Midbrain (tissue), 1 donor: ENCODE measurements at places on chromosomes 13 and 19.

DNA sequence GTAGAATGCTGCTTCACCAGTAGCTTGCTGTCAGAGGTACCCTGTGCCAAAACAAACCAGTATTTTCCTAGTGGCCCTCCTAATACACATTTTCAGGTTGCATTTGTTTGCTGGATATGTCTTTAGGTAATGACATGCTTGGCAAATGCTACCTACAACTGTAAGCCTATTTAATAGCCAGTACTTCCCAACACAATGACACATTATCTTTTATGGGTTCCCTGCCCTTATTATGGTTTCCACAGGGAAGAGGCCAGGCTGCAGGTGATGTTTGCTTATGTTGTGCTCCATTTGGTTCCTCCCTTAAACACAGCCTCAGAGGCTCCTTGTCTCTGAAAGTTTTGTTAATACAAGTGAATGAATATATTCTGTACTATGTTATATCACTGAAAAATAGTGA is 24.7 kb downstream of the FRY start:
- no peak for DNase-seq

GRCh38 chr13:59766236-59766635 is 397.5 kb downstream of the DIAPH3 start:
- DNase-seq: no peak

DNA sequence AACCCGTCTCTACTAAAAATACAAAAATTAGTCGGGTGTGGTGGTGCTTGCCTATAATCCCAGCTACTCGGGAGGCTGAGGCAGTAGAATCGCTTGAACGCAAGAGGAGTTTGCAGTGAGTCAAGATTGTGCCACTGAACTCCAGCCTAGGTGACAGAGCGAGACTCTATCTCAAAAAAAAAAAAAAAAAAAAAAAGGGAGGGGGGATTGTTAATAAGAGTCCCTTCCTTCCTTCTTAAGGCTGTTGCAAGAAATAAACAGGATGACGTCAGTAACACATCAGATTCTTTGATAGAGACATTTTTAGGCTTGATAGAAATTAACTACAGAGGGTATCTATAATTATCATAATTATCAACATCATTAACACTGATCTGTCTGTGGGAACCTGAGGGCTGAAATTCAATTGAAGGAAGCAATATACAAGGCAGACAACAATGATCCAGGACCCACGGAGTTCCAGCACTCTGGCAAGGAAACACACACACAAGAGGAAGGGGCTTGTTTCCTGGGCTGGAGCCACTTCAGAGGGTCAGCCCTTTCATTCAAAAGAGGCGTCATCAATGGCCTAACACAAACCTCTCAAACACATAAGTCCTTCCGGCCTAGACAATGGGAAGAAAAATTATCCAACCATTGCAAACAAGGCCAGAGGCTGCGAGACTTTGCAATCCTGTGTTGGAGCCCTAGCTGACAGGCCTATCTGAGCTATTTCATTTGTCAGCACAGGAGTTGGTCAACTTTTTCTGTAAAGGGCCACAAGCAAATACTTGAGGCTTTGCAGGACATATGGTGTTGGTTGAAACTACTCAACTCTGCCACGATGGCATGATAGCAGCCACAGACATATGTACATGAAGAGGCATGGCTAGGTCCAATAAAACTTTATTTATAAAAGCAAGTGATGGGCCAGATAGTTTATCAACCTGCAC is 105.2 kb downstream of the INSR start:
- no peak for DNase-seq

GRCh38 chr13:28185256-28185655 is 46.9 kb downstream of the PAN3 start:
- DNase-seq: no peak

- no peak for DNase-seq
Measured at GRCh38 chr13:73943137-73943964, 190.9 kb downstream of the KLF12 start.
